Upper lobe of left lung (tissue), 6 donors: ENCODE measurements at places on chromosomes 7 and 10. TPM values are rescaled to one million over a fixed set of nuclear protein-coding genes. Genes with fewer than 3 reads are reported as not detected.
A peak's percentile ranks its signal among the peaks of the same experiment; 100 is the strongest.

Gene KIF20B
- total RNA-seq = 2.7 TPM

Gene SH3PXD2A
- 30.2 TPM for total RNA-seq

Gene CFAP69
- total RNA-seq = 6.5 TPM

Gene ASB15
- not detected for total RNA-seq

Gene ACTL6B
- total RNA-seq = not detected

Gene LEP
- not detected for total RNA-seq

Gene POMZP3
- 6.7 TPM for total RNA-seq

Gene TLX1
- total RNA-seq = not detected

DNA sequence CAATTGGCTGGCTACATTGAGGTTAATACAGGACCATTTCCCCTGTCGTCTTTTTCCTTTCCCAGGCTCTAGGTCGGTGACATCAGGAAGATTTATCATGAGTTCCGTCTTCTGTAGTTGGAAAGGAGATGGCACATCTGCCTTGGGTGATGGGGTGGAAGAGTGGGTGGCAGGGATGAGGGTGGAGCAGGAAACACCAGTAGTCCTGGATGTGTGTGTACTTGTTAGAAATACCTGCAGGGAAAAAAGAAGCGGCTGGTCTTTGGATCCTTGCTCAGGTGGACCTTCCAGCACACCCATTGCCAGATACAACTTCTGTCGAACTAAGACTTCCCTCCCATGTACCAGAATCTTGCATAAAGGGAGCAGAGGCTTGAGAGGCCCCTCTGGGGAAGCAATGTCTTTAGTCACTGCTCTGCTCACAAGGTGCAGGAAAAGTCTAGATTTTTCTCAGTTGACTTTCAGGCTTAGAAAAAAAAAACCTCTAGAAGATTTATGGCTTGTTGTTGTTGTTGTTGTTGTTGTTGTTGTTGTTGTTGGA, 516.8 kb upstream of the GALNT17 start:
- no peak for DNase-seq
- no peaks in the 10 kb centered on the region for H3K4me1 ChIP-seq
- H3K4me3 ChIP-seq = no peak overlapping the region
- no peaks in the 10 kb centered on the region for H3K27me3 ChIP-seq
- no peak overlapping the region for H3K27ac ChIP-seq
- H3K36me3 ChIP-seq = no peaks in the 10 kb centered on the region

GRCh38 chr10:10792681-10793080, 225.0 kb upstream of the CELF2 start:
- no peak for DNase-seq
- peak overlapping the region; percentile 34 for H3K4me3 ChIP-seq
- no peaks in the 10 kb centered on the region for H3K36me3 ChIP-seq
- H3K27me3 ChIP-seq = no peaks in the 10 kb centered on the region
- peak overlapping the region; percentile 66 for H3K27ac ChIP-seq

DNA sequence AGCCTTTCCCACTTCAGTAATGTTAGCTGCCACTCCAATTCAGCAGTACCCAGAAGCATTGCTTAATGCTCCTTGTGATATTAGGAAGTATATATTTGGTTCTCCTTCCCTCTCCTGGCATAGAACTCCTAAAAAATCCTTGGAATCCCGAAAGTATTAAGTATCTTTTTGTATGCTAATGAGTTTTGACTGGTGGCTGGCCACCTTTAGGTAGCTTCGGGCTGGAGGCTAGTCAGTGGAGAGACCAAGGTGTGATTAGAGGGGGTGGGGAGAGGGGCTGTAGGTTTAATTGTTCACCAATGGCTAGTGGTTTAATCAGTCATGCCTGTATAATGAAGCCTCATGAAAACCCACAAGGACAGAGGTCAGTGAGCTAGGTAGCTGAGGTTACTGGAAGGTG, 12.2 kb downstream of the COMTD1 start:
- peak overlapping the region; percentile 86 for H3K27ac ChIP-seq
- no peak overlapping the region for H3K4me3 ChIP-seq
- DNase-seq = no peak

DNA sequence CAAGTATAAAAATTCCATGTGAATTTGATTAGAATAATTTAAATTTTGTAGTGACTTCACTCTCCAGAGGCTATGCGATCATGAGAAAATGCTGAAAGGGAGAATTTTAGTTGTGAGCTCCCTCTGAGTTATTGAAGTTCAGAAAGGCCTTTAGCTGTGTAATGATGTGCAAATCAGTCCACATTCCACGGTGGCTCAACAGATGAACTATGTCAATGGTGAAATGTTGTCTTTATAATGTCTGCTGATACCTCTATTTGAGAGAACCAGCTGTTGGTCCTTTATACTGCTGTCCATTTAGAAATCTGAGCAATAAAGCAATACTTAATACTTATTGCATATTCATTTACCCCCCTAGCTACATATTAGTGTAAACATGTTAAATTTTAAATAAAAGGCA, 7.1 kb upstream of the ITGB8 start:
- no peak overlapping the region for H3K4me3 ChIP-seq
- no peak overlapping the region for H3K27ac ChIP-seq
- H3K36me3 ChIP-seq = no peaks in the 10 kb centered on the region
- no peaks in the 10 kb centered on the region for H3K4me1 ChIP-seq
- H3K27me3 ChIP-seq = no peaks in the 10 kb centered on the region
- DNase-seq = no peak

DNA sequence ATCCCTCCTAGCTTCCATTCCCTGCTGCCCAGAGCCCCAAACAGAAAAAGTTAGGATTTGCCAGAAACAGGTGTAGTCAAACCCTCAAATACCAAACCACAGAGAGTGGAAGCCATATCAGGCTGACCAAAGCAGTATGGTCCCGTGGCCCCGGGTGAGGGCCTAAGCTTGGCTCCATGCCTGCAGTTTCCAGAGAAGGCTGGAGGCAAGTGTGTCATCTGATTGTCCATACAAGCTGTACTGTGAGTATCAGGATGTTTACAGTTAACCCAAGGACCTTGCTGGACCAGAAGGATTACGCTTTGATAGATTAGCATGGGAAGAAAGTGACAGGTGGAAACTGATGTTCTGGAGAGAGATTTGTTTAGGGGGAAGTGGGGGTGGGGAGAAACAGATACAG, 96.3 kb downstream of the PRKAG2 start:
- H3K36me3 ChIP-seq = no peaks in the 10 kb centered on the region
- DNase-seq = no peak
- peaks cover 11% of the 10 kb centered on the region for H3K4me1 ChIP-seq
- H3K27ac ChIP-seq = peak overlapping the region; percentile 42
- no peaks in the 10 kb centered on the region for H3K27me3 ChIP-seq

DNA sequence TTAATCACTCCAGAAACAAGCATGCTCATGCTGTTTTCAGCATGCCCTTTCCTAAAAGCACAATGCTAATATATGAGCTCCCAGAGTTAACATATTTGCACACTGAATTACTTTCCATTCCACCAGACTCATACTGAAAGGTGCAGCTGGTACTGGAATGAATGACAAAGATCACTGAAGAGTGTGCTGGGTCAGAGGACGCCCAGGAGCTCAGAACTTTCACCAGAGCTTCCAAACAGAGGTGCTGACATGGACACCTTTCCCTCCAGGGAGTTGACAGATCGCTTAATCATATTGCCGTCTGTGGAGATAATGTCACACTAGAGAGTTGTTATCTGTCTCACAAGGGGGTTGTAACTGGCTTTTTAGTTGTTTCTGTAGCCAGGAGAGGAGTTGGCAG, 292.9 kb downstream of the LHFPL3 start:
- H3K4me1 ChIP-seq = no peaks in the 10 kb centered on the region
- no peak overlapping the region for H3K4me3 ChIP-seq
- no peak overlapping the region for H3K27ac ChIP-seq

- no peaks in the 10 kb centered on the region for H3K27me3 ChIP-seq
- no peaks in the 10 kb centered on the region for H3K4me1 ChIP-seq
- DNase-seq = no peak
- no peak overlapping the region for H3K4me3 ChIP-seq
These were observed 33.7 kb upstream of the PLXDC2 start for GRCh38 chr10:19782430-19783089.

DNA sequence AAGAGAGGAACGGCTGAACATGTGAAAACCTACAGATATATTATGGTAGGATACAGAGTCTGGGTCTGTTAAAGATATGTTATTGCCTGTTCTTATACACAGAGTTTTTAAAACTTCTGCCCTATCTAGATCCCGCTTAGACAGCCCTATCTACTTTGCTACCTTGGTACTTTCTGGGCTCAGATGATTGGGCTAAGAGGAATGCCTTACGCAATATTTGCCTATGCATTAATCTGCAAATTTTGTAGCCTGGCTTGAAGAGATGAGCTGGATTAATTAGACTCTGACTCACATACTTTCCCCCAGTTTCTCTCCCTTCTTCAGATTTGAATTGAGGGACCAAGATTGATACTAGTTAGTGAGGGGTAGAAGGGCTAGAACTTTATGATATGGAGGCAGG, 33.6 kb upstream of the A1CF start:
- H3K4me3 ChIP-seq = no peak overlapping the region
- H3K36me3 ChIP-seq = no peaks in the 10 kb centered on the region
- no peak overlapping the region for H3K27ac ChIP-seq
- no peaks in the 10 kb centered on the region for H3K4me1 ChIP-seq
- no peak for DNase-seq
- H3K27me3 ChIP-seq = no peaks in the 10 kb centered on the region

- H3K27me3 ChIP-seq = no peaks in the 10 kb centered on the region
- peak overlapping the region; percentile 74 for H3K27ac ChIP-seq
- H3K4me1 ChIP-seq = peaks cover 4% of the 10 kb centered on the region
- no peaks in the 10 kb centered on the region for H3K36me3 ChIP-seq
- DNase-seq = no peak
- no peak overlapping the region for H3K4me3 ChIP-seq
These were observed 4.8 kb upstream of the VCL start for GRCh38 chr10:73992899-73993788.

DNA sequence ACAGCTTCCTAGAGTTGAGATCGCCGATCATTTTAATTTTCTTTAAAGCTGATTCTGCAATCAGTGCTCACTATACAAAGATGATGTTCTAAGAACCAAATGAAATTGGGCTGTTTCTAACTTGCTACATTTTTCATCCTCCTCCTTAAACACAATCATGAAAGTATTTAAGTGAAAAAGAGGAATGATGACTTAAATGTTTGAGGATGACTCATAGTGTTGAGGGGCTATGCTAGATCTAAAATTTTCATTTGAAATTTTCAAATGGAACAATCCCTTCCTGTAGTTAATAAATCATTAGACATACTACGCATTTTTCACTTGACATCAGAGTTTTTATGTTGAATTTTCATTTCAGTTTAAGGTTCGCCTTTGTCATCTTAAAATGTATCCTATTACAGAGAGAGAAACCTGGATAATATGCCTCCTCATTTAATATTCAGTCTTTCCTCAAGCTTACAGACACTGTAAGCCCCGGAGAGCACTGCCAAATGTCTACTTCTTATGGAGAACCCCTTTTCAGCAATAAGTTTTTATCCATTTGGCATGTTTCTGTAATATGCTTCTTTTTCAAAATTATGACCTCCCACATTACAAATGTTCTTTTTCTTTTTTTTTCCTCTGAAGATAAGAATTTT, 499.6 kb downstream of the MAGI2 start:
- no peak overlapping the region for H3K27ac ChIP-seq
- no peaks in the 10 kb centered on the region for H3K4me1 ChIP-seq
- H3K36me3 ChIP-seq = no peaks in the 10 kb centered on the region

GRCh38 chr10:78973901-78974616, 94.7 kb upstream of the ZMIZ1 start:
- peak overlapping the region; percentile 62 for H3K4me3 ChIP-seq
- peak overlapping the region; percentile 95 for H3K27ac ChIP-seq
- no peaks in the 10 kb centered on the region for H3K27me3 ChIP-seq
- peaks cover 45% of the 10 kb centered on the region for H3K4me1 ChIP-seq
- no peaks in the 10 kb centered on the region for H3K36me3 ChIP-seq

DNA sequence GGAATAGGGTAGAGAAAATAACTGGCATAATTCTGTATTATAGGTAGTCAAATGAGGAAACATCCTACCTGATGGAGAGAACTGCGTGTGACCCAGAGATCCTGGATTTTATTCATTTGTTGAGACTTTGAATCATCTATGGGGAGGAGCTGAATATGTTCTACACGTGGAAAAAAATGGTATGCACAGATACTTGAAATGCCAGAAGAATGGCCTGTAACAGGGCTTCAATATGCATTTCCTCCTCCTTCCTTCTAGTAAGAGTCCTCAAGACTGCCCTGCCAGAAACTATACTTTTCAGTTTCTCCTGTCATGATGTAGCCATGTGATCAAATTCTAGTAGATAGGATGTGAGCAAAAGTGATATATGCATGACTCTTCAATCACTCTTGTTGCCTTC, 301.6 kb upstream of the HGF start:
- no peak overlapping the region for H3K27ac ChIP-seq
- DNase-seq = no peak
- no peaks in the 10 kb centered on the region for H3K36me3 ChIP-seq
- no peaks in the 10 kb centered on the region for H3K4me1 ChIP-seq
- no peaks in the 10 kb centered on the region for H3K27me3 ChIP-seq
- no peak overlapping the region for H3K4me3 ChIP-seq

DNA sequence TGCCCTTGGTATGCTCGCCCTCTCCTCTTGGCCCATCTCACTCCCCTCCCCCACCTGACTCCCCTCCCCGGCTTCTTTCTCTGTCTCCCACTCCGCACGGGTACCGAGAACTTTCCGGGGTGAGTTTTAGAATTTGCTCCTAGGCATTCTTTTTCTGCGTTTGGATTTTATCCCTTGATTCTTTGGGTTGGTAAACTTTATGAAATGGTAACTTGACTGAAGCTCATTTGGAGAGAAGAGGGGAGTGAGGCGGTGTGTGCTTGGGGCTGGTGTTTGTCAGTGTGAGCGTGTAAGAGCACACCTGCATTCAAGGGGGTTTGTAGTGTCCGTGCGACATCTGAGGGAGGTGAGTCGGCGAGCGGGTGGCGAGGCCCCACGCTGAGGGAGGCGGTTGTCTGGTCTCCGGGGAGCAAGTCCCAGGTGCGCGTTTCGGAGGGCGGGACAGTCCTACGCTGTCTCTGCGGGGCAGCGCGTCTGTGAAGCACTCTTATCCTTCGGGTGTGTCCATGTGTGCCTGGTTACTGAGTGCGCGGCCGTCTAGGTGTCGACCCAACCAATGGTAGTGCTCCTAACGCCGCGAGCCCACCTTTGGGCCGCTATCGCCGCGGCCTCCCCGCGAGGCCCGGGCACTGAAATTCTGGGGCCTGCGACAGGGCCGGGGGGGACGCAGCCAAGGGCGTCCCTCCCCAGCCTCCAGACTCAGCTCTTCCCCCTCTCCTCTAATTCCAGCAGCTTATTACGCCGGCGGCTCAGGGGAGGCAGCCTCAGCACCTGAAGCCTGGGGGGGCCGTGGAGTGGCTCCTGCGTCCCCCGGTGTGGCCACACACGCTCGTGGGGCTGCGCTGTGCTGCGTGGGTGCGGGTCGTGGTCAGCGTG, 2.6 kb upstream of the ZNF503 start:
- peaks cover 66% of the 10 kb centered on the region for H3K4me1 ChIP-seq
- peak overlapping the region; percentile 98 for H3K27ac ChIP-seq
- DNase-seq = peak; percentile 83
- peaks cover 13% of the 10 kb centered on the region for H3K27me3 ChIP-seq
- peaks cover under 1% of the 10 kb centered on the region for H3K36me3 ChIP-seq

DNA sequence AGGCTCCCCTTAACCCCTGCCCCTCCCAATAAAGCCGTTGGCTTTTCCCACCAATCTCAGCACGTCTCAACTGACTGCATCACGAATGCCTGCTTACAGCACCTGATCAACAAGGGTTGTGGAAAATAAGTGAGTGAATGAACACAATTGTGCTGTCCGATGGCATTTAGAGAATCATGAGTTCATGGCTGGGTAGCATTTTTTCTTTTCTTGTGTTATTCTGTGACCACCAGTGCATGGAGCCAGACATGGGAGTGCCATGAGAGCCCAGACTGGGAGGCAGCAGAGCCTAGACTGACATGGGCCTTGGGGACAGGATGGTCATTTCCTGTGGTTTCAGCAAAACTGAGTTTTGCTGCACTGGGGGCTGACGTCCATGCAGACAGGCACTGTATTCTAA, 254.1 kb upstream of the IGFBP3 start:
- H3K27me3 ChIP-seq = no peaks in the 10 kb centered on the region
- no peaks in the 10 kb centered on the region for H3K36me3 ChIP-seq
- H3K4me1 ChIP-seq = peaks cover 4% of the 10 kb centered on the region
- DNase-seq = no peak
